Activated B cell treated with CpG ODN at 0.5 μM for 24 hours (primary cell): ENCODE measurements at places on chromosomes 2 and 18. TPM values are rescaled to one million over a fixed set of nuclear protein-coding genes. Genes with fewer than 3 reads are reported as not detected.

Gene RHBDD1
- 71.1 and 90.2 TPM in 2 replicates for total RNA-seq

Gene USP40
- total RNA-seq = 25.5 and 30.4 TPM in 2 replicates

Gene EML6
- total RNA-seq = 25.3 and 31.5 TPM in 2 replicates

Gene TUBA3D
- not detected in 2 replicates for total RNA-seq

GRCh38 chr2:38156436-38156835, 80.5 kb upstream of the CYP1B1 start:
- DNase-seq = no peak
